Stimulated activated naive CD4-positive, alpha-beta T cell (primary cell): ENCODE measurements at places on chromosomes 1 and 21.

GRCh38 chr1:162977944-162978568, 91.1 kb upstream of the RGS4 start:
- DNase-seq: no peak

- no peak for DNase-seq
These were observed 4.1 kb downstream of the LRRIQ3 start for GRCh38 chr1:74193908-74194307.

DNA sequence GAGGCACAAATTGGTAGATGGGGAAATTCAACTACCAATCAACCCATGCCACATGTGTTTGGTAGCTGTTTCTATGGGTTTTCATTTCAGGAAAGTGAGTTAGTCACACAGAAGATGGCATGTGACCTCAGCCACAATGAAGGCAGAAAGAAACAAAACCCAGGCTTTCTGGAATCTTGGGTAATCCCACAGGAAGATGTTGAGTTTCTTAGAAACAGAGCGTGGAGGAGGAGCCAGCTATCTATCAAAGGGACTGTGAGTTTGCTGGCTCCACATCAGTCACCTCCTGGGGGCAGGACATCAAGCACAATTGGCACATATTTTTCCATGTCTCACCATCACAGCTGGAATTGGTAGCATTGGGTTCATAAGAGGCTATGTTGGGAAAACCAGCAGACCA, 188.9 kb upstream of the PLXNA2 start:
- no peak for DNase-seq

GRCh38 chr1:153023109-153023508, 7.9 kb upstream of the SPRR1B start:
- DNase-seq: no peak

- DNase-seq: no peak
These were observed 9.2 kb downstream of the CGN start for GRCh38 chr1:151520359-151520758.

DNA sequence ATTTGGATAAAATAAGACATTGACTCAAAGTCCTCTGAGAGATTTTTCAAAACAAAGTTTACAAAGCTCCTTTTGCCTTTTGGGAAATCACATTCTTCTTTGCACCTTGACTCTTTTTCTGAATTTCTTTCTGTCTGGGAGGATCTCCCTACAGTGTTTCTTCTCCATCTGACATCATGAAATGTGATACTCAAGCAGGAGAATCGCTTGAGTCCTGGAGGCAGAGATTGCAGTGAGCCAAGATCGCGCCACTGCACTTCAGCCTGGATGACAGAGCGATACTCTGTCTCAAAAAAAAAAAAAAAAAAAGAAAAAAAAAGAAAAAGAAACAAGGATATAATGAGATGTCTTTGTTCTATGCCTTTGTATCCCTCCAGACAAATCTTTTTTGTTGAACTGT, 13.3 kb upstream of the GRIK1 start:
- no peak for DNase-seq

GRCh38 chr21:27448960-27449359, 482.1 kb upstream of the ADAMTS5 start:
- DNase-seq: no peak

- no peak for DNase-seq
These were observed 104.6 kb upstream of the IVNS1ABP start for GRCh38 chr1:185421485-185422107.

- DNase-seq: no peak
These were observed 12.4 kb downstream of the TRIM62 start for GRCh38 chr1:33169290-33170055.

DNA sequence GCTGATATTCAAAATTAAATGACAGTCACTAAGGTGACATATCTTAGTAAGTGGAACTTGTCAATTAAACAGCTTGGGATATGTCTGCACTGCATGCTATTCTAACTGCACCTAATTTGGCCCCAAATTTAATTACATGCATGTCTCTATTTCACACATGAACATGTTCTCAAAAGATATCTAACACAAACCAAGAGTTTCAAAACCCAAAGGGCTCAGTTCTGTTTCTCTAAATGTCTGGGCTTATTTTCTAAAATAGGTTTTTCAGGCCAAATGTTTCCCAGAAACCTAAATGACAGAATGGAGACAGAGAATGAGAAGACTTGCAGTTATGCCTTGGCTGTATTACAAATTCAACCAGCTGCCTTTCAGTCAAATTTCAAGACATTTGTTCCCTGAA, 11.3 kb downstream of the RAB29 start:
- no peak for DNase-seq
